RWPE2 (cell line): ENCODE measurements at places on chromosomes 5 and 9.

- DNase-seq = no peak
Measured at GRCh38 chr9:35743452-35743851, 5.6 kb downstream of the GBA2 start.

GRCh38 chr9:14369011-14369410 lies 55.1 kb upstream of the NFIB start:
- DNase-seq = no peak

GRCh38 chr9:13993632-13994185 lies 320.2 kb downstream of the NFIB start:
- no peak for DNase-seq

DNA sequence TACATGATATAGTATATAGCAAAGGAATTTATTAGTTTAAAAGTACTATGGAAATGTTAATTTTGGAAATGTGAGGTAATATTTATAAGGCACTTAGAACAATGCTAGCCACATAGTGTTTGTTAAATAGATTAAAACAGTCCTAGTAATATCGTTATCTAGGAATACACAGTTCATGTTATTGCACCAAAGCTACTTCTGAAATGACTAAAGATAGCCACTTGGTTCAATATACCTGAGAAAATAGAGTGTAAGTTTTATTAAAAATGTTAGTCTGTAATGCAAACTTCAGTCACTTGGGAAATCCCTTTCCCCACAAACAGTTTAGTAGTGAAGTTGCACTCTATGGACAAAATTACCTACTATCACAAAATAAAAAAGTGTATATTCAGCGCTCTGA lies 15.4 kb upstream of the F2R start:
- no peak for DNase-seq

DNA sequence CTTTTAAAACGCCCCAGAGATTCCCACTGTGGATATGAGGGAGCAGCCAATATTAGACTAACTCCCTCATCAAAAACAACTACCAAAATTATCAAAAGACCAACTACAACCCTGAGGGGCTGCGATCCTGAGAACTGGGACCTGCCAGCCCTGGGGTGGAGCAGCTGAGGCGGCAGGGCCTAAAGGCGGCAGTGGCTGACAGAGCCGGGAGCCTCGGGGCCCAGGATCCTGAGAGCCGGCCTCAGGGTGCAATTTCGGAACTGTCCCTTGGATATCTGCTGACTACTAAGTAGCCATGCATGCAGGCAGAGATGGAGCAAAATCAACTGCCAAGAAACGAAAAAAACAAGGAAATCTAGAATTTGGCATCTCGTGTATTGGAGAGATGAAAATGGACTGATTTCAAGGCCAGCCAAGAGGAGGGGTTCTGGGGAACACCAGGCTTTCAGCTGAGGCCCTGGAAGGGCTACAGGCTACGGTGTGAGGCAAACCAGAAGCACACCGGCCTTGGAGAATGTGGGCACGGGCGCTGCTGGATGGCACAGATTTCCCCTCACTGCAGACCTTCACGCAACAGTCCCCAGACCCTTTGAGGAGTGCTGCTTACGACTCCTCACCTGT lies 63.6 kb upstream of the UBAC1 start:
- DNase-seq = peak; percentile 35

DNA sequence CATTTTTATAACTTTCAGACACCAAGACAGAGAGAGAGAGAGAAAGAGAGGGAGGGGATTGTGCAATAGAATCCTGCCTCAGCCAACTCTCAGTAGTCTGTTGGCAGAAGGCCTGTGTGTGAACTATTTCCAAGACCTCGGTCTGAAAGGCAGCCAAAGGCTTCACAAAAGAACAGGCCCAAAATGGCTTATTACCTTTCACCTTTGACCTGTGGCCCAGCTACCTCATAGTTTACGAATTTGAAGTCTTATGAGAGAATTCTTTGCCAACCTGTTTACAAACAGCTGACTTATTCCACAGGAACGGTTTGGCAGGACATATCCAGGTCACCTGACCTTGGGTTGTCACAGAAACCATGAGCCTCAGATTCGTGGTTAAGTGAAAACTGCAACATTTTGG lies 48.6 kb downstream of the NR2F1-AS1 start:
- DNase-seq = no peak

DNA sequence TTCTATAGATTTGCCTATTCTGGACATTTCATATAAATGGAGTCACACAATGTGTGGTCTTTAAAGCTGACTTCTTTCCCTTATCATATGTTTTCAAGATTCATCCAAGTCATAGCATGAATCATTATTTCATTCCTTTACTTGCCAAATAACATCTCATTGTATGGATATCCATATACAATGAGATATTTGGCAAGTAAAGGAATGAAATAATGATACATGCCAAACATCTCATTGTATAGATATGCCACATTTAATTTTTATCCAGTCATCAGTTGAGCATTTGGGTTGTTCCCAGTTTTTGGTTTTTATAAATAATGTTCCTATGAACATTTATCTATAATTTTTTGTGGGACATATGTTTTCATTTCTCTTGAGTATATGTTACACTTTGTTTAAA lies 20.5 kb upstream of the OR2K2 start:
- no peak for DNase-seq

GRCh38 chr9:123814496-123814895 lies 115.4 kb downstream of the DENND1A start:
- DNase-seq = no peak

- DNase-seq = no peak
Measured at GRCh38 chr5:119453040-119453373, 710 bp downstream of the HSD17B4 start.

- DNase-seq = no peak
Measured at GRCh38 chr9:99340281-99340680, 118.2 kb downstream of the SEC61B start.

- no peak for DNase-seq
Measured at GRCh38 chr9:110971234-110971633, 67.0 kb downstream of the LPAR1 start.

DNA sequence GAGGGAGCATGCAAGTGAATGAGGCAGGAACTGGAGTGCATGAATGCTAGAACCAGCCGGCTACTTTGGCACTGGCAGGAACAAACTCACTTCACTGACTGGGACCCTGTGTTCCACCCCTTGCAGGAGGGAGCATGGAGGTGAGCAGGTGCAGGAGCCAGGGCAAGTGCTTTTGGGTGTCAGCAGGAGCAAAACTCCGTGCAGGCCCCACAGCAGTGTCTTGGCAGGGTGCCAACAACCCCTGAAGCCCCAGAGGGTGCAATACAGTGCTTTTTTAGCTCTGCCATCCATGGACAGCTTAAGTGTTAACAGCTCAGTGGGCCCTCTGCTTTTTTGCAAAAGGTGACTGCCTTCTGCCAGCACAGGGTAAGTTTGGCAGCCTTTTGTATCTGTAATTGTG lies 245.8 kb upstream of the PCSK5 start:
- DNase-seq = no peak

DNA sequence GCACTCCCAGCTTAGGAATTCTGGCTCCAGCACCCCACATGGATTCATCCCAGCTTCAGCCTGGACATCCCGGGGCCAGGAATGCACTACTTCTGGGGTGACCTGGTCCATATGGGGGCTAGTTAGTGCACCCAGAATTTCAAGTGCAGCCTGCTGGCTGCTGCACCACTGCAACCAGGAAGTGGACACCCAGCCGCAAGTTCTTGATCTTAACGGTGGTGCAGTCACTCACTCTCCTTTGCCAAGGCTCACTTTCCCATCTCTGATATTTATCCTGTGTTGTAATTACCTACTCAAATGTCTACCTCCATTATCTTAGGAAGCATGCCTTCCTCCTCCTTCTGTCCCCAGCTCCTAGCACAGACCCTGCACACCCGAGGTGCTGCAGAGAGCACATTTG lies 26.2 kb upstream of the RAB14 start:
- DNase-seq = no peak
